ENCODE measurements at places on chromosomes 13 and 19.

GRCh38 chr13:94707400-94708021 lies 4.8 kb downstream of the SOX21 start:
- no peak for DNase-seq
- H3K4me3 ChIP-seq = no peak overlapping the region
- H3K4me1 ChIP-seq = no peaks in the 10 kb centered on the region
- no peak overlapping the region for H3K27ac ChIP-seq

DNA sequence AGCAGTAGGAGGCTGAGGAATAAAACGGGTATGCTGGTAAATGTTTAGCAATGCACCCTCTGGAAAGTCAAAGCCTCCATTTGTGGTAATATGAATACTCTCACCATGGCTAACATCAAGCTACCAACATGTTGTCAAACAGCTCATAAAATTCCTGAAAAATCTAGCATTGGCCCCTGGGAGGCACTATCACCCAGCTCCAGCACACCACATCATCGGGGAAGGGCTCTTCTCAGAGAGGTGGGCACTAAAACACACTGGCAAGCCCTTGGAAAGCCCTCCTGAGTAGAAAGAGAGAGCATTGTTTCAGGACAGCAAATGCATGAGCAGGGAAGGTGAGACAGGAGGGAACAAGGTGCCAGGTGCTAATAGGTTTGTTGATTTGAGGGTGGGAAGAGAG lies 53.9 kb upstream of the FLT1 start:
- H3K4me1 ChIP-seq = no peaks in the 10 kb centered on the region
- no peak overlapping the region for H3K4me3 ChIP-seq
- no peak for DNase-seq
- no peak overlapping the region for H3K27ac ChIP-seq
- H3K27me3 ChIP-seq = no peaks in the 10 kb centered on the region
- no peaks in the 10 kb centered on the region for H3K36me3 ChIP-seq

- no peaks in the 10 kb centered on the region for H3K27me3 ChIP-seq
Observed at GRCh38 chr19:47253467-47253881, 2.9 kb upstream of the CCDC9 start.

- DNase-seq = no peak
- H3K4me1 ChIP-seq = no peaks in the 10 kb centered on the region
- no peaks in the 10 kb centered on the region for H3K36me3 ChIP-seq
- H3K27ac ChIP-seq = no peak overlapping the region
- no peak overlapping the region for H3K4me3 ChIP-seq
Observed at GRCh38 chr13:59477011-59477410, 686.7 kb downstream of the DIAPH3 start.

DNA sequence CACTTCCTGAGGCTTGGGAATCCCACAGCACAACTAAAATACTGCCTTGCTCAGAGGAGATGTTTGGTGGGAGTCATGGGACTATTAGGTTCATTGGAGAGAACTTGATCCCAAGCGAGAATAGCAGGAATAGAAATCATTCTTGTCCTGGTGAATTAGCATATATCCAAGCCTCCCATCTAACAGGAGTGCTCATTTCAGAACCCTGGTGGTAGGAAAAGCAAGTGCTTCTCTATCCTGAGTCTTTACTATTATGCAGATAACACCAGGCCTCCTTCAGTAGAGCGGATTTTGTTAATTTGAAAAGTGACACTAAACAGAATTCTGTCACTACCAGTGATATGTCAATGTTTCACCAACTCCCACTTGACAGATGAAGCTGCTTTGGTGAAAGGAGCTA lies 199.5 kb downstream of the ATP8A2 start:
- H3K4me3 ChIP-seq = no peak overlapping the region
- no peak for DNase-seq
- H3K27me3 ChIP-seq = no peaks in the 10 kb centered on the region

DNA sequence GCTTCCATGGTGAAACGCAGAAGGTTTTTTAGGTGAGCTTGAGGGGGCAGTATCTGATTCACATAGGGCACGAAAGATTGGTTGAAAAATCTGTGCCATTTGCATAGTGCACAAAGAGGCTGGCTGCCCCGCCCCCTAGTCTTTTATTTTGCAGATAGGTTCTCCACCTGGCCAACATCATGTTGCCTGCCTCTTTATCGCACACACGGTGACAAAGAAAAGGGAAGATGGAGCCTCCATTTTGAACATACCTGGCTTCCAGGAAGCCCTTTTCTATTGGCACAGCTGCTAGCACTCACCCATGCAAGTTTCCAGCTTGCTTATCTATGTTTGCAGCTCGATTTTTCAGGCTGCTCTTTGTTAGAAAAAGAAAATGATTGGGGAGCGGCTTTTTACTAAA lies 316.2 kb upstream of the KLHL1 start:
- no peaks in the 10 kb centered on the region for H3K36me3 ChIP-seq
- no peak overlapping the region for H3K4me3 ChIP-seq
- no peaks in the 10 kb centered on the region for H3K4me1 ChIP-seq
- no peak for DNase-seq

DNA sequence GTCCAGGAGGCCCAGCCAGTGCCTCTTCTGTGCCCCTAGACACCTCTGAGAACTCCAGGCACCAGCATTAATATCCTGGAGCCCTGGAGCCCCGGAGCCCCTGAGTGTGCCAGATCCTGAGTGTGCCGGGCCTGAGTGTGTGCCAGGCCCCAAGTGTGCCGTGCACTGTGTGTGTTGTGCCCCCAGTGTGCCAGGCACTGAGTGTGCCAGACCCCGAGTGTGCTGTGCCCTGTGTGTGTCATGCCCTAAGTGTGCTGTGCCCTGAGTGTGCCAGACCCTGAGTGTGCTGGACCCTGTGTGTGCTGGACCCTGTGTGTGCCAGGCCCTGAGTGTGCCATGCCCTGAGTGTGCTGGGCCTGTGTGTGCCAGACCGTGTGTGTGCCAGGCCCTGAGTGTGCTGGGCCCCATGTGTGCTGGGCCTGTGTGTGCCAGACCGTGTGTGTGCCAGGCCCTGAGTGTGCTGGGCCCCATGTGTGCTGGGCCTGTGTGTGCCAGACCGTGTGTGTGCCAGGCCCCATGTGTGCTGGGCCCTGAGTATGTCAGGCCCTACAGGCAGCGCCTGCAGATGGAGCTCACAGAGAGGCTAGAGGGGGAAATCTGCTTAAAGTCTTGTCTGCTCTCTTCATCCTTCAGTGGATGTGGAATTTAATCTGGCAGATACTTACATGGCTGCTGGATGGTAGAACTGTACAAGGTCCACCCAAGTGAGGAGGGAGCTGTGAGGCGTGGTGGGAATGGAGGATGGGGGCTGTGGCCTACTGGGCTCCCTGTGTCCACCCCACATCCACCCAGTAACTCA lies 53.9 kb downstream of the C13orf46 start:
- no peak overlapping the region for H3K27ac ChIP-seq
- no peaks in the 10 kb centered on the region for H3K27me3 ChIP-seq
- H3K4me1 ChIP-seq = no peaks in the 10 kb centered on the region
- no peaks in the 10 kb centered on the region for H3K36me3 ChIP-seq

DNA sequence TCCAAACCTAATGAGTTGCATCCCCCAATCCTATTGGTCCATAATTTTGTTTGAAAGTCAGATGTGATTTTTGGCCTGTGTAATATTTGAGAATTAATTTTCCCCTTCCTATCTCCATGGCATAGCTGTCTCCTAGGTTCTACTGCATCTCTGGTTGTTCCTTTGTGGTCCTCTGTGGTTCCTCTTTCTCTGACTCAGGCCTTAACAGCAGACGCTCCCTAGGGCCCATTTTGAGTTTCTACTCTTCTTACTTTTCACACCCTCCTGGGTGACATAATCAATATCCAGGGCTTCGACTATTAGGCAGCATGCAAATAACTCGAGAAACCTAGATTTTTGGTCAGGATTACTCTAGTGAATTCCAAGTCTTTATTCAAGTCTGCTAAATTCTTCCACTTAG lies 160.7 kb downstream of the RFC3 start:
- H3K27me3 ChIP-seq = no peaks in the 10 kb centered on the region
- no peaks in the 10 kb centered on the region for H3K36me3 ChIP-seq
- no peak overlapping the region for H3K27ac ChIP-seq
- no peak overlapping the region for H3K4me3 ChIP-seq

DNA sequence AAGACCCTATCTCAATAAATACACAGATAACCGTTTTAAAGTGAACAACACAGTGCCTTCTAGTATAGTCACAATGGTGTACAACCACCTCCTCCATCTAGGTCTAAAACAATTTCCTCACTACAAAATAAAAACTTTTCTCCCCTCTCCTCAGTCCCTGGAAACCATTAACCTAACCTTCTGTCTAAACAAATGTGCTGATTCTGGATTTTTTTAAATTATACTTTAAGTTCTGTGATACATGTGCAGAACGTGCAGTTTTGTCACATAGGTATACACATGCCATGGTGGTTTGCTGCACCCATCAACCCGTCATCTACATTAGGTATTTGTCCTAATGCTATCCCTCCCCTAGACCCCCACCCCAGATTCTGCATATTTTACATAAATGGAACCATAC lies 9.8 kb upstream of the ZBTB45 start:
- H3K4me3 ChIP-seq = no peak overlapping the region
- no peaks in the 10 kb centered on the region for H3K36me3 ChIP-seq
- no peak for DNase-seq
- no peaks in the 10 kb centered on the region for H3K27me3 ChIP-seq
- H3K4me1 ChIP-seq = no peaks in the 10 kb centered on the region
- no peak overlapping the region for H3K27ac ChIP-seq

- DNase-seq = no peak
- H3K27ac ChIP-seq = no peak overlapping the region
- no peak overlapping the region for H3K4me3 ChIP-seq
- no peaks in the 10 kb centered on the region for H3K27me3 ChIP-seq
- H3K4me1 ChIP-seq = no peaks in the 10 kb centered on the region
Observed at GRCh38 chr13:59476366-59476765, 687.4 kb downstream of the DIAPH3 start.

DNA sequence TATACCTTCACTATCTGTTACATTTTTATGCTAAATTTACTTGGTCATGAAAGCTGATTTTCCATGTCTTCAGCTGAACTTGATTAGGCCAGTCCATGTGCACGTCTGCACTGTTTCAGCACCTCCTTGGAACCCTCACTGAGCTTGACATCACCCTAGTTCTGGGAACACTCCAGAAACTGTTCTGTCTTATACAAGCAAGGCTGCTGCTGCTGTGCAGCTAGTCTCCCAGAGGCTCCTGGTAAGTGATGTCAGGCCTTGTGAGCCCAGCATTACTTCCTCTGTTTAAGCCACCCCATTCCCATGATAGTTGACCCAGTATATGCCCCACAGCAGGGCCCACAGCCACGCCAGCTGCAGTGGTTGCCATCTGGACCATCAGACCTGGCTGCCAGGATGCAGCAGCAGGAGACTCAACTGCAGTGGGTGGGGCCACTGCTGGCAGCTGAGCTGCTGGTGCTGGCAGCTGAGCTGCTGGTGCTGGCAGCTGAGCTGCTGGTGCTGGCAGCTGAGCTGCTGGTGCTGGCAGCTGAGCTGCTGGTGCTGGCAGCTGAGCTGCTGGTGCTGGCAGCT lies 90.5 kb upstream of the AKAP11 start:
- no peak overlapping the region for H3K27ac ChIP-seq
- no peak overlapping the region for H3K4me3 ChIP-seq
- no peak for DNase-seq
- no peaks in the 10 kb centered on the region for H3K36me3 ChIP-seq
- H3K4me1 ChIP-seq = no peaks in the 10 kb centered on the region

DNA sequence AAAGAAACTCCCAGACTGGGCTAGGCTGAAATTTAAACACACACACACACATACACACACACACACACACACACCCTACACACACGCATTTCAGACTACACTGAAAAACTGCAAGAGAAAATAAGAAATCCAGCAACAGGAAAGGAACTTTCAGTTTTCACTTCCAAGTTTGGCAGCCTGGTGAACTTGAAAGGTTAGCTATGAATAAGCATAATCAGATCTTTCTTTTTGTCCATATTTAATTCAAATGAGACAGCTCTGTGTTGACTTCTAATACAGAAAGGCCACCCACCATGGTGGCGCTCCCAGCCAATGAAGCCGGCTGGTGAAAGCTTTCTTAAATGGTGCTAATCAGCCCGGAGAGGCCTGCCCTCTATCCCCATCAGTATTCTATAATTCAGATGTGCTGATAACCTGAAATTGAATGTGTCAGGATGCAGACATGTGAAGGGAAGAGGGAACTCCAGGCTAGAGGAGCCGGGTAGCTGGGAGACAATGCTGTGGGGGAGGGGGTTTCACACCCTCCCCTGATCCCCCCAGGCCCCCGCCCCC lies 108.3 kb upstream of the ZNF536 start:
- no peak overlapping the region for H3K4me3 ChIP-seq
- DNase-seq = no peak
- no peaks in the 10 kb centered on the region for H3K36me3 ChIP-seq

DNA sequence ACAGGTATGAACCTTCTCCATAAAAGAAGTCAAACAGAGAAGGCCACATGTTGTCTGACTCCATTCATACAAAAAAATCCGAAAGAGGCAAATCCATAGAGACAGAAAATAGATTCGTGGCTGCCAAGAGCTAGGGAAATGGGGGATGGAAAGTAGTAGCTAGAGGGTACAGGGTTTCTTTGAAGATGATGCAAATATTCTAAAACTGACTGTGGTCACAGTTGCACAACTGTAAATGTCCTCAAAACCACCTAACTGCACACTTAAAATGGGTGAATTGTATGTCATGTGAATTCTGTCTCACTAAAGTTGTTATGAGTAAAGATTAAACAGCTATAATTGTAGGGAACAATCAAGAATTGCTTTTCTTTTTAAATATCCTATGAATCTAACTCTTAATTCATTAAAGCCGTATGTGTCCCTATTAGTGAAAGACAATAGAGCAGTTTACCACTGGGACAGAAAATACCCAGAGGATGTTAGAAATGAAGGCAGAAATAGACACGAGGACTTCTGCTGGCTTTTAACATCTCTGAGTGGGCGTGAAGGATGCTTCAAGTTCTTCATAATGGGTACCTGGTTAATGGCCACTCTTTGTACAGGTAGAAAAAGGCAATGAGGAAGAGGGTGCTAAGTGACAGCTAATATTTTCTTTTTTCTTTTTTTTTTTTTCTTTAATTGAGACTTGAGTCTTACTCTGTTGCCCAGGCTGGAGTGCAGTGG lies 21.2 kb downstream of the INSR start:
- H3K27me3 ChIP-seq = no peaks in the 10 kb centered on the region
- H3K27ac ChIP-seq = no peak overlapping the region
- no peaks in the 10 kb centered on the region for H3K36me3 ChIP-seq
- H3K4me1 ChIP-seq = no peaks in the 10 kb centered on the region

- no peak for DNase-seq
- H3K27me3 ChIP-seq = no peaks in the 10 kb centered on the region
- no peak overlapping the region for H3K4me3 ChIP-seq
- H3K4me1 ChIP-seq = no peaks in the 10 kb centered on the region
- H3K36me3 ChIP-seq = no peaks in the 10 kb centered on the region
- H3K27ac ChIP-seq = no peak overlapping the region
Observed at GRCh38 chr13:57874530-57874929, 243.0 kb downstream of the PCDH17 start.

- H3K36me3 ChIP-seq = no peaks in the 10 kb centered on the region
- H3K27me3 ChIP-seq = no peaks in the 10 kb centered on the region
- no peak overlapping the region for H3K27ac ChIP-seq
- no peaks in the 10 kb centered on the region for H3K4me1 ChIP-seq
- no peak for DNase-seq
- no peak overlapping the region for H3K4me3 ChIP-seq
Observed at GRCh38 chr13:61123538-61124289, 291.9 kb downstream of the PCDH20 start.

All from Peyer's patch (tissue), 4 donors.